Right renal pelvis (tissue), 4 donors: ENCODE measurements at places on chromosomes 2 and 18. TPM values are rescaled to one million over a fixed set of nuclear protein-coding genes. Genes with fewer than 3 reads are reported as not detected.

The TYMS gene
- 126 TPM for polyA plus RNA-seq

The RFX8 gene
- 1.1 TPM for polyA plus RNA-seq

The KCNE4 gene
- 14.3 TPM for polyA plus RNA-seq

The SP5 gene
- polyA plus RNA-seq: 0.39 TPM

The OR6B2 gene
- not detected for polyA plus RNA-seq

The FAHD2B gene
- 22.0 TPM for polyA plus RNA-seq

The COL6A3 gene
- polyA plus RNA-seq: 233 TPM

The SPATS2L gene
- polyA plus RNA-seq: 141 TPM

The FABP1 gene
- polyA plus RNA-seq: 24.5 TPM

The MC2R gene
- polyA plus RNA-seq: not detected

The ANKRD30B gene
- polyA plus RNA-seq: 0.24 TPM

The FTCDNL1 gene
- polyA plus RNA-seq: 1.1 TPM

The SCN7A gene
- 14.0 TPM for polyA plus RNA-seq

The SLC5A7 gene
- polyA plus RNA-seq: 1.1 TPM

The STARD6 gene
- 0.25 TPM for polyA plus RNA-seq
